ENCODE measurements at places on chromosomes 1 and 21.

DNA sequence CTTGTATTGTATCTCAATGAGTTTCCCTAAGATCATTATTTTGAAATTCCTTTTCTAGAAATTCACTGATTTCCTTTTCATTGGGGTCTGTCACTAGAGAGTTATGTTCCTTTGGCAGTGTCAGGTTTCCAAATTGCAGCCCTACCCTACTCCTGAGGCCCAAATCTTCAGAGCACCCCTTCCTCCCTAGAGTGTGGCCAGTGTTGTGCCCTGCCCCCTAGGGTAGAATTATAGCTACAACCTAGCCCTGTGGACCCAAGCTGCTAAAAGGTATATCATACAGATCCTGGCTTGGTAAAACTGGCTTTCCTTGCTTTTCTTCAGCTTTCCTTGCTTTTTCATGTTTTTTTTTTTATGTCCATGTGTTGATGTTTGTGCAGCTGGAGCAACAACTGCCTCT, 60.7 kb downstream of the DIPK1A start:
- DNase-seq, result no peak

DNA sequence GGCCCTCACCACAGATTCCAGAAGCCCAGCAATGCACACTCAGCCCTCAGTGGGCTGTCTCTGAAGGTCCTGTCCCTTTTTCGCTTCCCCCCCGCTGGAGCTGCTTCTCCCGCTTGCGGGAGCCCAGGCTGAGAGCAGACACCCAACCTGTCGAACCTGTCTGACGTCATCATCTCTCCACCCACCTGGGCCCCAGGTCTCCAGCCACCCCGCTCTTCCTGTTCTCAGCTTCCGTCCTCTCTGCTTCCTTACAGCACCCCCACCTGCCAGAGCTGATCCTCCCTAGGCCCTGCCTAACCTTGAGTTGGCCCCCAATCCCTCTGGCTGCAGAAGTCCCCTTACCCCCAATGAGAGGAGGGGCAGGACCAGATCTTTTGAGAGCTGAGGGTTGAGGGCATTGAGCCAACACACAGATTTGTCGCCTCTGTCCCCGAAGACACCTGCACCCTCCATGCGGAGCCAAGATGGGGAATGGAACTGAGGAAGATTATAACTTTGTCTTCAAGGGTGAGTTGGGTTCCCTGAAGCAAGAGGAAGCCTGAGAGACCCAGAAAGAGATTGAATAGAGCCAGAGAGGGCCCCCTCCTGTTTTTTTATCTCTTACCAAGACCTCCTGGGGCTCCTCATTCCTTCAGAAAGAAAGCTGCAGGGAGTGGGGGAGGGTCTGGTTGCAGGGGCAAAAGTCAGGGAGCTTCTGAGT, at the start of gene RAB25:
RAB25 (plus strand) TSS at position 224 of the 700 bp plus-strand sequence; CDS start at position 465, 241 bp downstream.
- DNase-seq, result no peak

DNA sequence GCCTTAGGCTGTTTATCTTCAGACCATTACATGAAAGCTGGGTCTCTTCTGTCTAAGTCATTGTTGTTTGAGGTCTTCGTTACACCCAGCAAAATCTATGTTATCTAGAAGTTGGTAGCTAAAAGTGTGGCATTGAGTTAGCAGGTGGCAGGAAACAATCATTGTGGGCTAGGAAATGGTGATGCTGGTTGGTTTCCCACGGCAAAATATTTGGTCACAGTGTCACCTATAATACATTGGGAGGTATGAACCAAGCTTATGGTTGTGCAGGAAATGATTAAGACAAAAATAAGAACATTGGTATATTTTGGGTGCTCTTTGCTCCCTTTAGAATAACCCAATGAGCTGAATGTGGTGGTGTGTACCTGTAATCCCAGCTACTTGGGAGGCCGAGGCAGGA, 169.7 kb downstream of the TRIM33 start:
- peak; percentile 15 for DNase-seq

DNA sequence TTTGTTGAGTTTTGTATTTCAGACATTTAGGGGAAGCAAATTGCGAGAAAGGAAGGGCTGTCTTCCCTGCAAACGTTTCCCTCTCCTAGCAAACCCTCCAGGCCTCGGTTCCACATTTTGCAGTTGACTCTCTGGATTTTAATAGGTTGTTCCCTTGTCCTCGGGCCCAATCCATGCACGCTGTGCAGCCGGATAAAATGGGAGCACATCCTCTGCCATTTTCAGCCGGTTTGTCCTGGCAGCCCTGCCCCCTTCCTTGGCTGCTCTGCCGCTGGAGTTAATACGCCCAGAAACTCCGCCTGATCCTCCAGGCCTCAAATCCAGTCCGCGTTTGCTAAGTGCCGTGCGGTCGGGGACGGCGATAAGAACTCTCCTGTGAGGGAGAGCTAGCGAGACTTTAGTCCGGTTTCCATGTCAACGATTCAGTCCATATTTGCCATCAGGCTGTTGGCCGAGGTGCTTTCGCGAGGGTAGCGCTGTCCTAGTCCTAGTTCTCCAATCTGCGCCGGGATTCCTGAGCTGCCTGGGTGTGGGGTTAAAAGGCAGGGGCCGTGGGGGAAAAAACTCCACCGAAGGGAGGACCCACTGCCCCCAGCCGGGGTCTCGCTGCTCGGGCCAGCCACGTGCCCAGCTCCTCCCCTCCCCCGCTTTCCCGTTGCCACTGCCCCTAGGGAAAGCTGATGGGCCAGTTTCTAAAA, 2.9 kb upstream of the ARID1A start:
- DNase-seq, result peak; percentile 74

GRCh38 chr21:26946744-26947446, 20.0 kb downstream of the ADAMTS5 start:
- DNase-seq, result no peak

DNA sequence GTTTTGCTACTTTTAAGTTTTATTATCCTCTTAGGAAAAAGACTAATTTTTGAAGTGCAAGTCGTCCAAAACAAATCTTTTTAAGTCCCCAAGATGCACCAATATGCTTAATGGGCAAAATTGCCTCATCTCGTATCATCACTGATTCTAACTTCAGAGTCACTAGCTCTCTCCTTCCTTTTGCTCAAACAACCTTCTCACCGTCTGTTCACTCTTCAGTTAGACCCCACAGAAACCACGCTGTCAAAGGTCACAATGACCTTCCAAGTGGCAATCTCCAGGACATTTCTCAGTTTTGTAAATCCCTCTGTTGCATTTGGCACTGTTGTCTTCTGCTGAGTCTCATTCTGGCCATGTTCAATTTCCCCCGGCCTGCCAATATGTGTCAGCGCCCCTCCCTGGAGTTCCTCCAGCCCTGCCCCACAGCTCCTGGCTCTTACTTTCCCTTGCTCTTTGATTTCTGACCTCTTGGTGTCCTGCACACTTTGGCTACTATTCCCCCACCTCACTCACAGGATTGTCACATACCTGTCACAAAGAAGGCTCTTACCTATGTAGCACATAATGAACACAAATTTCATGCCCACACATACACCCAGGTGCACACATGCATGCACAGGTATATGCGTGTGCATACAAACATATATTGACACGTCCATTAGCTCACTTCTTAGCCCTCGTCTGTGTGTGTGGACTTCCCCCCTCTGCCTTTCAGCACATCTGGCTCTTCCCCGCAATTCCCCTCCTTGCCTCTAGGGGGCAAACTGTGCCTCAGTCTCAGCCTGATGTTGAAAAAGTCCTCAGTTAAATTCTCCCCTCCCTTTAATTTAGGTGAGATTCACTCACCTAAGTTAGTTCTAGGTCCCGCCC, 354.0 kb upstream of the DUSP10 start:
- peak; percentile 28 for DNase-seq

GRCh38 chr1:4601941-4602340, 52.5 kb upstream of the AJAP1 start:
- DNase-seq, result no peak

- DNase-seq, result no peak
These were observed 206.9 kb upstream of the FMN2 start for GRCh38 chr1:239884796-239885195.

DNA sequence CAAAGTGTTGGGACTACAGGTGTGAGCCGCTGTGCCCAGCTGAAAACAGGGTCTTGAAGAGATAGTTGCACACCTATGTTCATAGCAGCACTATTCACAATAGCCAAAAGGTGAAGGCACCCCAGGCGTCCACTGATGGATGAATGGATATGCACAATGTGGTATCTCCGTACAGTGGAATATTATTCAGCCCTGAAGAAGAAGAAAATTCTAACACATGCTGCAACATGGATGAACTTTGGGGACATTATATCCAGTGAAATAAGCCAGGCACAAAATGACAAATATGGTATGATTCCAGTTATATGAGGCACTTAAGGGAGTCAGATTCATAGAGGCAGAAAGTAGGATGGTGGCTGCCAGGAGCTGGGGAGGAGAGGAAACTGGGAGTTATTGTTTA, 137.6 kb upstream of the WNT4 start:
- no peak for DNase-seq

GRCh38 chr1:175269151-175269550, 76.6 kb upstream of the KIAA0040 start:
- no peak for DNase-seq

DNA sequence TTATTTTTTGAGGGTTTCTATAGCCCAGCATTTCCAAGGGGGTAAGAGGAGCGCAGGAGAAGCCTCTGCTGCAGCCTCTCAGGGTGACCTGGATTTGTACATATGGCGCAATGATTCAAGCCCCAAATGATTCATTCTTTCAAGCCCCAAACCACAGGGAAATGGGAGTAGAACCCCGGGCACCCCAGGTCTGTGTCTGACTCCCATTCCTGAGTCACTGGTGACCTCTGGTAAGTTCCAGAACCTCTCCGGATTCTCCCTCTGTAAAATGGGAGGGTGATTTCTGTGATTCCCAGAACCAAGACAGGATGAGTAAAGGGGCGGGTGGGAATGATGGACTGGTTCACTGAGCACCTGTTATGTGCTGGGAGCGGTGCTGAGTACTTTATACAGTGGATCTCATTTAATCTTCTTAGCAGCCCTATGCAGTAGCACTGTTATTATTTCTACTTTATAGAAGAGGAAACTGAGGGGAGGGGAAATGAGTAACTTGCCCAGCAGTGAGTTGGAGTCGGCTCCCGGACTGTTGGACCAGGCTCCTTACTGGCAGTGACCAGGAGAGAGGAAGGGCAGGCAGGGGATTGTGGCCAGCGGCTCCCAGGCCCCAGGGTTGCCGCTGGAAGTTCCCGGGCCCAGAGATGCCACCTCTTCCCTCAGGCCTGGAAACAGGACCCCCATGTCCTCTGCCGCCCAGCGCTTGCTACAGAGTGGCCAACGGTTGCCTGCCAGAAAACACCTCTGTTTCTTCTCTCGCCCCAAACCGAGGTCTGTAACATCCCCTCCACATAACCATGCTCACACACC, 20.3 kb upstream of the SLC26A9 start:
- no peak for DNase-seq

GRCh38 chr1:58293388-58293787, 253.1 kb downstream of the OMA1 start:
- DNase-seq, result no peak

DNA sequence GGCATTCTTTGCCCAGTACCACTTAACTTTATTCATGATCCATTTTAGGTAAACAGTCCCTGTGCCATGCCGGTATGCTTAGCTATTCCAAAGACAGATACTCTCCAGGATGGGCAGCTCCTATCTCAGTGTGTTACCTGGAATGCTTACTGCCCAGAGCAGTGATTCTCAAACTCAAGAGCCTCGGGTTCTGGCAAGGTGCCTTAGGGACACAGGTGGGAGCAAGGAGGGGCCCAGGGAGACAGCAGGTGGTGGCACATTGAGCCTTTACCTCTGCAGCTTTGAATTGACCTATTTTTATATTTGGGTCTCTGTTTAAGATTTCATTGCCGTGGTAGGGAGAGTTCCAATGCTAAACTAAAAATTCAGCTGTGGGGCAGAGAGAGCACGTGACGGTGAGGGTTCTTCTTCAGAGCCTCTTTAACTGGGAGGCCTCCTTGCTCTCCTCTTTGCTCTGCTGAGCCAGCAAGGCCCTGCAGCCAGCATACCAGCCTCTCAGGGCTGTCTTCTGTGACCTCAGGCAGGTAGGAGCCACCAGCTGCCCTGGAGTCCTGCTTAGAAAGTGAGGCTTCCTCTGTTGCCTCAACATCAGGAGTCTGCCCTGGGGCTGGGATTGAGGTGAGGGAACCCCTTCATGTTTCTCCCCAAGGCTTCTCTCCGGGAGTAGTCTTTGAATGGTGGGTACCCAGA, 20.2 kb downstream of the PHGDH start:
- DNase-seq, result no peak
